ENCODE measurements at places on chromosomes 2 and 18. TPM values are rescaled to one million over a fixed set of nuclear protein-coding genes. Genes with fewer than 3 reads are reported as not detected.

The ICA1L gene
- 0.91 TPM for total RNA-seq

The KIF5C gene
- total RNA-seq = 7.7 TPM

- no peaks in the 10 kb centered on the region for H3K27me3 ChIP-seq
- H3K36me3 ChIP-seq = no peaks in the 10 kb centered on the region
- H3K4me3 ChIP-seq = no peak overlapping the region
- no peak overlapping the region for H3K27ac ChIP-seq
These were observed 19.5 kb upstream of the LYPD6B start for GRCh38 chr2:149018981-149019380.

GRCh38 chr18:76938619-76939018 lies 116.3 kb downstream of the ZNF236 start:
- H3K4me3 ChIP-seq = no peak overlapping the region
- DNase-seq = no peak
- H3K27ac ChIP-seq = no peak overlapping the region
- no peaks in the 10 kb centered on the region for H3K4me1 ChIP-seq

DNA sequence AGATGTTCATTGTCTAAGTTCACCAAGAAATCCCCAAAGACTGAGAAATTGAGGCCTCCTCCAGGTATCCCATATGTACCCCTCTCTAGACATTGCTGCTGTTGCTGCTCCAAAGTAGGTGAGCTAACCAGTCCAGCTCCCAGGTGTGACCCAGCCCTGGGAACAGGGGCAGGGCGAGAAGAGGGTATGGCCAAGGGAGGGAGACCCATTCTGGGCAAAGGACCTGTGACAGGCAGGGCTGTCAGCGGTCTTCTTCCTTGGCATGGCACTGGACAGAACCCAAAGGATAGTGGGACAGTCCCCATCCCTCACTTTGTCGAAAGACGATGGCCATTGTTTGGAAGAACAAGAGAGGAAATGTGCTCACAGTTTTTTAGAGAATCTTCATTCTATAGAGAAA lies 7.2 kb upstream of the INO80C start:
- no peaks in the 10 kb centered on the region for H3K4me1 ChIP-seq
- H3K4me3 ChIP-seq = no peak overlapping the region
- peaks cover 3% of the 10 kb centered on the region for H3K27me3 ChIP-seq
- H3K27ac ChIP-seq = no peak overlapping the region
- H3K36me3 ChIP-seq = no peaks in the 10 kb centered on the region
- no peak for DNase-seq
